CD8-positive, alpha-beta T cell (primary cell): ENCODE measurements at places on chromosomes 7 and 10. TPM values are rescaled to one million over a fixed set of nuclear protein-coding genes. Genes with fewer than 3 reads are reported as not detected.

Gene NXPH1
- total RNA-seq, result not detected

Gene STAG3
- total RNA-seq, result 6.6 TPM

Gene TMEM225B
- total RNA-seq, result 2.1 TPM

Gene ZEB1
- total RNA-seq, result 153 TPM

Gene ZNF33B
- 16.4 TPM for total RNA-seq

Gene LIPM
- not detected for total RNA-seq

Gene PIK3CG
- total RNA-seq, result 32.5 TPM

- DNase-seq, result no peak
These were observed 13.0 kb downstream of the RRP12 start for GRCh38 chr10:97388152-97388551.

DNA sequence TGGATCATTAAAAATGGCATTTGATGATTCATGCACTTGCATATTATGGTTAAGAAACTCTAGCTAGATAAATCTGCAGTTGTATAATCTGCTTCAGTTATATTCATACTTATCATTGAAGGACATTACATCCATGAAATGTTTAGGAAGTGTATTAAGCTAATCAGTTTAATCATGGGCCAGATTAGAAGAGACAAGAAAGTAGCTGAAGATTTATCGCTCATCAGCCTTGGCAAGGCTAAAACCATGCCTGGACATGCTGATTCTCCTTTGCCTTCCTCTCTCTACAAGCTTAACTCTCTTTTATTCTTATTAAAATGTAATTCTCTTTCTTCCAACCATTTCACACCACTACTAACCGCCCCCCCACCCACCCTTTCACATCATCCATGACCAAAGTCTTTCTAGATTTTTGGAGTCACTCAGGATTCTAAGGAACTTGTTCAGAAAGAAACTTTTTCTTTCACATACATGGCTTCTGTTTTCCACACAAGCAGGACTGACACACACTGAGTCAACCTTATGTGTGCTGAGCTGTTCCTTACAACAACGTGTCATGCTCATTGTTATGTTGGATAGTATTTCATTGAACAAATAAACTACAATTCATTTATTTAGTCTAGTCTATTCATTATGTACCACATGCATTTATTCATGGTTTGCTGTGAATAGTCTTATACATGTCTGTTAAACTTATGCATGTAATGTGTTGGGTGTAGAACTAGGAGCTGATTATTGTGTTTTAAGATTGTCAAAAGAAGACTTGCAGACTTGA is 227.3 kb upstream of the SP8 start:
- DNase-seq, result no peak

DNA sequence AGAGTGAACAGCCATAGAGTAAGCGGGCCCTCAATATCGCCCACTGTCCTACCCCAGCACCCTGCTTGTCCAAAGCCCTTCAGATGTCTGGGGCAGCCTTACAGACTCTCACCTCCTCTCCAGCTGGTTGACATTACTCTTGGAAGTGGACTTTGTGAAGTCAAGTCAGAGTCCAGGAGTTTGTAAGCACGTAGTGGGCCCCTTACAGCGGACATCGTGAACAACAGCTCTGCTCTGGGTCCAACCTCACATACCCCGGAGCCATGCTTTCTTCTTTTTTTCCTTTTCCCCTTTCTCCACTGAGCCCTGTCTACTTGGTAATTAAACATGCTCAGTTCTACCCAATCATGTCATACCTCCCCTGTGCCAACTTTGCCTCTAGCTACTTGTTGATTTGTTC is 17.5 kb downstream of the HNRNPF start:
- no peak for DNase-seq

GRCh38 chr10:59319854-59320253 is 42.5 kb downstream of the FAM13C start:
- no peak for DNase-seq

DNA sequence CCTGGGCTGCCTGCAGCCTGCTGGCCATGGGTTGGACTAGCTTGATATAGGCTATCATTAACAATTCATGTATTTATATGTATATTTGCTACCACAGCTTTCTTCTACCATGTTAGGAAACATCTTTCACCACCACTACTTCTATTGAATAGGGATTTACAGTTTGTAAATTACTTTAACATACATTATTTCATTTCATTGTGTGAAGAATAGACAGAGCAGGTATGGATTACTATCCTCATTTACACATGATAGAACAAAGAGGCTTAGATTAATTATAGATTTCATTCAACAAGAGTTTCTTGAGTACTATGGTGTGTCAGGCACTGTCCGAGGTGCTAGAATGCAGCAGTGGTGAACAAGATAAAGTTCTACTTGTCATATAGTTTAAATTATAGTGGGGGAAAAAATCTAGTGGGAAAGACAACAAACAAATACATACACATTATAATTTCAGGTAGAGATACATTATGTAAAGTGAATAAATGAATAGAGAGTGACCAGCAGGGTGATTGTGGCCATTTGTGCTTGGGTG is 20.6 kb downstream of the VTI1A start:
- no peak for DNase-seq

DNA sequence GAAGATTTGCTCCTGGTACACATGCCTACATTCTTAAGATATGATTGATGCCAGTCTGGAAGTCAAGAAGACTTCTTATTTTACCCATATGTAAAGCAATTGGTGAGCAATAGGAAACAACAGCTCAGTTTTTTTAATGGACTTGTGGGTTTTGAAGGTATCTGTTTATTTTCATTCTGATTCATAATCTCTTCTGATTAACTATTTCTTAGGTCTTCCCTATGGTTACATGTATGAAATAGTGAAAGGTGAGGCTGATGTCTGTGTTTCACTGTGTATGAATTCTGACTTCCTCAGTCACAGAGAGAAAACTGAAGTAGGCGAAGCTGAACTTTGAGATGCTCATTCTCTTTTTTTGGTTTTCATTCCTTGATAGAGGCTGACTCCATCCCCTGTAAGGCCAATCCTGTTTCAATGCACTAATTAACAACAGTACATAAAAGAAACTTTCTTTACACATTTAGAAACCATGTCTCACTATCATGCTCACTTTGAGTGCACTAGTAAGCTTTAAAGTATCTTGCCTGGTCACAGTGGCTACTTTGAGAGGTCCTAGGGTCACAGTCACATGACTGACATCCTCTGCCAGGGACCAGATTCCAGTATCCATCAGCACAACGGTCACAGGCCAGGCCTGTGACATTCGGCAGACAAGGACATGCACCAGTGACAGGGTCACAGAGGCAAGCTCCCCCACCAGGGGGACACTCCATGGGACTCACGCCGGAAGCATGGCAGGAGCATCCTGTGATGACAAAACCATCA is 59.5 kb upstream of the LAMB1 start:
- DNase-seq, result no peak

GRCh38 chr10:68096913-68097516 is 12.3 kb upstream of the MYPN start:
- no peak for DNase-seq
